ENCODE measurements at places on chromosomes 2 and 18.
A peak's percentile ranks its signal among the peaks of the same experiment; 100 is the strongest.

- no peak for DNase-seq
Measured at GRCh38 chr2:144349674-144350073, 170.2 kb downstream of the ZEB2 start.

DNA sequence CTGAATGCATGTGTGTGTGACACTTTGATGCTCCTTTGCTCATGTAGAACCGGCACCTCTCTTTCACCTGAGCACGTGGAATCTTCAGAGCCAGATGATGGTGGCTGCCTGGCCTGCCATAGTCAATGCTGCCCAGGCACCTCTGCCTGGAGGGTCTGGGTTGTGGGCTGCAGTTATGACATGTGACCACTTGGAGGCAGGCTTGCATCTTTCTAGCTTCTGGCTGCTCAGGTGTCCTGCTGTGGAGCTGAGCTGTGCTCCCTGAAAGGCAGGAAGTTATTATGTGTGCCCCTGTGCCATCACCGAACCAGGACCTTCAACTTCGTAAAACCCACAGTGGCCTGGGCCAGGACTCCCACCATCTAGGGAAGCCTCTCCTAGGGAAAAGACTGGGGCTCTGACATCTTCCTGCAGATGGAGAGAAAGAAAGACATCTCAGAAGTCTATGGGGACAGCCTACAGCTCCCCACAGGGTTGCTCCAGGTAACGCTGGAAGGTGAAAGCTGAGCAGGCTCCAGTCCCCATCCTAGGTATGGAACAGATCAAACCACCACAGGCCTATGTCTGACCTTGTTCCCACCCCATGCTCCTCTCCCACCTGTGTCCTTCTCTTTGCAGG is 30.2 kb downstream of the PSD4 start:
- peak; percentile 67 for DNase-seq

DNA sequence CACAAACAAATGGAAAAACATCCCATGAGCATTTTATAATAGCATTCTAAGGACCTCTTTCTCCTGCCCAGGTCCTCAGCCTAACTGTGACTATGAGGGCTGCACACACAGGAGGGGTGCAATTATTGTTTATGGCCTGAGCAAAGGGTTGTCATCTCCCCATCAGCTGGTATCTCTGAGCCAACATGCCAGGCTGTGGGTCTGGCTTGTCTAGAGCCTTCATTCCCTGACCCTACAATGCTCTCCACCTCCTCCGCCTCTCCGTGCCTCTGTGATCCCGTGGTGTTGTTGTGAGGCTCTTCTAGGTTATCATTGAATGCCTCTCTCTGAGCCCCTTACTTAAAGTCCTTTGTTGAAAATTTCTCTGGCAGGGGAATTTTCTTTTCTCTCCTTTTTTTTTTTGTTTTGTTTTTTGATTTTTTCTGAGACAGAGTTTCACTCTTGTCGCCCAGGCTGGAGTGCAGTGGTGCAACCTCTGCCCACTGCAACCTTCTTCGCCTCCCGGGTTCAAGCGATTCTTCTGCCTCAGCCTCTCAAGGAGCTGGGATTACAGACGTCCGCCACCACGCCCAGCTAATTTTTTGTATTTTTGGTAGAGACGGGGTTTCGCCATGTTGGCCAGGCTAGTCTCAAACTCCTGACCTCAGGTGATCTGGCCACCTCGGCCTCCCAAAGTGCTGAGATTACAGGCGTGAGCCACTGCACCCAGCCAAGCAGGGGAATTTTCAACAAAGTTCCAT is 126.4 kb downstream of the SMAD7 start:
- DNase-seq = no peak

DNA sequence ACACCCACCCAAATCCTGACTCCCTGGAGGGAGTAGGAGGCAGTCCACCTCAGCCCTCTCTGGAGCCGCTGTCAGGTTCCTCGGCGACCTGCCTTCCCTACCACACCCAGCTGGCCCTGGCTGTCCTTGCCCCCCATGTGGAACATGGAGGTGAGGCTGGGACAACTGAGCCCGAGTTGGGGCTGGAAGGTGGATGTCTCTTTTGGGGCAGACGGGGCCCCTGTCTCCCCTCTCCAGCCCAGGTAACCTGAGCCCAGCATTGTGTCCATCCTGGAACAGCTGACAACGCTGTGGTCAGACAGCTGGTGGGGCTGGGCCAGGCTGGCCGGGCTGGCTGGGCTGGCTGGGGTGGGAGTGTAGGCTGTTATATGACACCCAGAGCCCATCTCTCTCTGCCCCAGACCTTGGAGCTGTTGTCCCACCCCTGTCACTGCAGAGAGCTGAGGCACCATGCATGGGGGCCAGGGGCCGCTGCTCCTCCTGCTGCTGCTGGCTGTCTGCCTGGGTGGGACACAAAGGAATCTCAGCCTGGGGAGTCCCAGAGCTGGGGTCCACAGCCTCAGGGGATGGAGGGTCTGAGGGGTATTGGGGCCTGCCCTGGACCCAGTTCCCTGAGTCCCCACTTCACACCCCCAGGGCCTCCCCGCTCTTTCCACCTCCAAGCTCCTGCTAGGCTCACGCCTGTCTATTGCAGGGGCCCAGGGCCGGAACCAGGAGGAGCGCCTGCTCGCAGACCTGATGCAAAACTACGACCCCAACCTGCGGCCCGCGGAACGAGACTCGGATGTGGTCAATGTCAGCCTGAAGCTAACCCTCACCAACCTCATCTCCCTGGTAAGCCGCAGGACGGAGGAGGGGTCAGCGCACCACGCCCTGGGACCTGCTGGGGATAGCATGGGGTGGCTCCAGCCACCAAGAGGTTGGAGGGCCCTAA is at the start of gene CHRNG:
TSS of gene CHRNG (plus strand) at position 395 of the 934 bp plus-strand sequence. CDS start at position 451, 56 bp downstream.
- no peak for DNase-seq

DNA sequence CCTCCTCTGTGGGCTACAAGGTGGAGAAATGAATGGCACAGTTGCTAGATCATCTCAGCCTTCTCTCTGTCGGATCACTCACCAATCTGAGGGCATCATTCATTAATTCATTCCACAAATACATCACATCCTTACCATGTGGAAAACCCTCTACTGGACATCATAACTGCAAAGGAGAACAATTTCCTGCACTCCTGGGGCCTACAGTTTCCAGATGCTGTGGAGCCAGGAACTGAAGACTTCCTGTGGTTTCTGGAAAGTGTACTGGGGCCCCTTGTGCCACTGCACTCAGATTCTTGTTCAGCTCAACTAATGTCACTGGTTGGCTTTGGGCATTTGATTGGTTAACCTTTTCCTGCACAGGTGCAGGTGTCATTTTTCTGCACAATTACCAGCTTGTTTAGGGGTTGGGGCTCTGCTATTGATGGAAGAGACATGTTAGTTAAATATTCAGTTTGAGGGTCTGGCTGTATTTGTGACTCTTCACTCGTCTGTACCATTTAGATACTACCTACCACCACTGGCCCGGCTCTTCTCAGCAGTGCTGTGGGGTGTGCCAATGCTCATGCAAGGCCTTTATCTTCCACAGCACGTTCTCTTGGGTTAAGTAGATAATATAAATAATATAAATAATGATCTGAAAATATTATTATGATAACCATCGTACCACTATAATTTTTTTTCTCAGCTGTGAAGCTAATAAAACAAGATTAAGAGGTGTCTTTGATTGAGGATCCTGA is 427.3 kb downstream of the TSN start:
- DNase-seq = no peak

- no peak for DNase-seq
Measured at GRCh38 chr2:239600001-239600593, 199.3 kb upstream of the HDAC4 start.

GRCh38 chr2:24580561-24580960 is 89.5 kb downstream of the NCOA1 start:
- no peak for DNase-seq

GRCh38 chr18:23377669-23378301 is 75.3 kb upstream of the RIOK3 start:
- DNase-seq = peak; percentile 72
